Suprapubic skin (tissue), 4 donors: ENCODE measurements at places on chromosomes 1 and 21. TPM values are rescaled to one million over a fixed set of nuclear protein-coding genes. Genes with fewer than 3 reads are reported as not detected.

GRCh38 chr1:22132517-22133235, 10.2 kb downstream of the WNT4 start:
- no peak for DNase-seq

DNA sequence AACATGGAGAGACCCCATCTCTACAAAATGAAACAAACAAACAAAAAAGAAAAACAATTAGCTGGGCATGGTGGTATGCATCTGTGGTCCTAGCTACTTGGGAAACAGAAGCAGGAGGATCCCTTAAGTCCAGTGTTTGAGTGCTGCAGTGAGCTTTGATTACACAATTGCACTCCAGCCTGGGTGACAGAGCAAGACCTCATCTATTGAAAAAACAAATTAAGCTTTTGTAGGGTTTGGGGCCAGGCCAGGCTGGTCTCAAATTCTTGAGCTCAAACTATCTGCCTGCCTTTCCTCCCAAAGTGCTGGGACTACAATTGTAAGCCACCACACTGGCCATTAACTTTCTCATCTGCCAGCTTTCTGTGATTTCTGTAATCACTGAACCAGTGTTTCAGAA, 27.2 kb downstream of the NIPAL3 start:
- no peak for DNase-seq

The USP16 gene
- 27.7 TPM for total RNA-seq

The DLGAP3 gene
- total RNA-seq = not detected

The ZNF648 gene
- 0.89 TPM for total RNA-seq
